Heart right ventricle (tissue), 16 donors: ENCODE measurements at places on chromosomes 3 and 15.

DNA sequence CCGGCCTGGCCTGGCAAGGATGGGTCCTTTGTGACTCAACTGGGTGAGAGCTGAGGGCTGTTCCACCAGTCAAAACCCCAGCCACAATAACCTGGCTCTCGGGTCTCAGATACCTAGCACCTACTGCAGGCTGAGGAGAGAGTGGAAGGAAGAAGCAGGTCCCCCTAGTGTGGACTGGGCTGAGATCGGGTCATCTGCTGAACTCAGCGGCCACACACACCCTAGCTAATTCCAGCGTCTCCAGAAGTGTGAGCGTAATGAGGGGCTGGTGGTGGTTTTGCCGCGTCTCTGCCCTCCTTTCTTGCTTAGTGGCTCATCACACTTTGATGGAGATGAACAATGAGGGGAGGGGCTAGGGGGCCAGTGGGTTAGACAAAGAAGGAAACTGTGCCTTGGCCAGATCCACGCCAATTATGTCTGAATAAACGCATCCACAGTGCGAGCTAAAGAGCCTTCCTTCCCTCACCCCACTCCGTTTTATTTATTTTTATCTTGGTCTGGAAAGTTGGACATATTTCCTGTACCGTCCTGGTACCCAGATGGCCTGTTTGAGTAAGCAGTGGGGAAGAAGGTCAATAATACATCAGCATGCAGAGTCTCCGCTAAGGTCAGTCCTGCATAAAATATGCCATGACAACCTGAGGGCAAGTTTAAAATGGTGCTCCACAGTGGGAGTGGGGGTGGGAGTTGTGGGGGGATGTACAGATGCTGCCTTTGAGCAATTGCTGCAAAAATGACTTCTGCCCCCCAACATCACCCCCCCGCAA, 370.0 kb downstream of the WDR72 start:
- no peak for DNase-seq

DNA sequence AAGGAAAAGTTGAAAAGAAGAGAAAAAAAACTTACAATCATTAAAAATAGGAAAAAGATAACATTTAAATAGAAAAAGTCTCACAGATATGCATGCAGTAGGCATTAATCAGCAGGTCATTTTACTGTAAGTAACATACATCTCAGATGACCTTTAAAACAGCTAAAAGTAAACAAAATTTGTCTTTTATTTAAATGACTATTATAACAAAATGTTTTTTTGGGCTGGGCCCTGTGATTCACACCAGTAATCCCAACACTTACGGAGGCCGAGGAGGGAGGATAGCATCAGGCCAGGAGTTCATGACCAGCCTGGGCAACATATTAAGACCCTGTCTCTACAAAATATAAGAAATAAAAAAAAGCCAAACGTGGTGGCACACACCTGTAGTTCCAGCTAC, 14.7 kb downstream of the IQGAP1 start:
- no peak for DNase-seq

DNA sequence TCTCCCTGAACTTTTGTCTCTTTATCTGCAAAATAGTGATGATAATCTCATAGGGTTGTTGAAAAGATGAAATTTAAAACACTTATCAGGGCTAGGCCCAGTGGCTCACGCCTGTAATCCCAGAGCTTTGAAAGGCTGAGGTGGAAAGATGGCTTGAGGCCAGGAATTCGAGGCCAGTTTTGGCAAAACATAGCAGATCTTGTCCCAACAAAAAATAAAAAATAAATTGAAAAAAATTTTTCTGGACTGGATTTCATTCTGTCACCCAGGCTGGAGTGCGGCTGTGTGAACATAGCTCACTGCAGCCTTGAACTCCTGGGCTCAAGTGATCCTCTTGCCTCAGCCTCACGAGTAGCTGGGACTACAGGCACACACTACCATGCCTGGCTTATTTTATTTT, 29.6 kb downstream of the LMLN start:
- no peak for DNase-seq

DNA sequence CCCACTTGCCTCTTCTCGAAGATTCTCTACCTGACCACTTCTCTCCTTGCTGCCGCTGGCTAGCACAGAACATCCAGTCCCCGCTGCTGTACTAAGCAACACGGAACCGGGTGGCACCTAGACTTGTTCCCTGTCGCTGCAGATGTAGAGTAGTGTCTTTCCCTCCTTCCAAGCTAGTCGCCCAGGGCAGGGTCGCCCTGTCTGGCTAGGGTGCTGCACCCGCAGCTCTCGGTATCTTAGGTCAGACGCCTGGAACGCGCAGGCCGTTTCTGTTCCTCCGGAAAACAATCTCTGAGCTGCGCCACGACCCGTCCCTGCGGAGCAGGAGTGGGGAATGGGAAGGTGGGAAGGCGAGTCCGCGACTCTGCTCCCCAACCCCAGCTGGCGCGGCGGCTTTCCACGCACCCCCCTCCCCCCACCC, 758 bp upstream of the SNX33 start:
- DNase-seq, result no peak

DNA sequence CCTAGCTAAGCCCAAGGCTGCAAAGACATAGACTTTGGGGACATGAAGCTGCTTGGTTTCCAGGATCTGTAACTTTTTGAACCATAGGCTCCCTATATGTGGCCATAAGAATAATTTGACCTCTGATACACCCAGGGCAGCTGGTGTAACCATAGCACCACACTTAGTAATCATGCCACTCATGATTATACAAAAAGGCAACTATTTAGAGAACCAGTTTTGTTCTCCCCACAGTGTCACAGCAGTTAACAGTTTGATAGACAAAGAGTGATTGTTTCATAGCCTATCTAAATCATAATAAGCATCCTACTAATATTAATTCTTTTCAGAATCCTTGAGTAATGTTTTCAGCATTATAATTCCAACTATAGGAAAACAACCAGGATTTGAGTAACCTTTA, 334.9 kb downstream of the NEK10 start:
- DNase-seq, result no peak

DNA sequence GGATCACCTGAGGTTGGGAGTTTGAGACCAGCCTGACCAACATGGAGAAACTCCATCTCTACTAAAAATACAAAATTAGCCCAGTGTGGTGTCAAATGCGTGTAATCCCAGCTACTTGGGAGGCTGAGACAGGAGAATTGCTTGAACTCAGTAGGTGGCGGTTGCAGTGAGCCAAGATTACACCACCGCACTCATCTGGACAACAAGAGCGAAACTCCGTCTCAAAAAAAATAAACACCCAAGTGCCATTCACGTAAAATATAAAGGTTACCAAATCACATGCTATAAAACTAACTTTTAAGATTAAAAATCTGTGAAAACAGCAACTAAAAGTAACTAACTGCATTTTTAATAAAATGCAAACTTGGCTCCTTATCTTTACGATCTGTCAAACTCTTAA, 8.9 kb downstream of the TRIM59 start:
- no peak for DNase-seq

GRCh38 chr15:82538961-82539690, 1.1 kb downstream of the RPS17 start:
- DNase-seq, result no peak

- no peak for DNase-seq
These were observed 51.5 kb upstream of the SLCO2A1 start for GRCh38 chr3:134081211-134081610.

DNA sequence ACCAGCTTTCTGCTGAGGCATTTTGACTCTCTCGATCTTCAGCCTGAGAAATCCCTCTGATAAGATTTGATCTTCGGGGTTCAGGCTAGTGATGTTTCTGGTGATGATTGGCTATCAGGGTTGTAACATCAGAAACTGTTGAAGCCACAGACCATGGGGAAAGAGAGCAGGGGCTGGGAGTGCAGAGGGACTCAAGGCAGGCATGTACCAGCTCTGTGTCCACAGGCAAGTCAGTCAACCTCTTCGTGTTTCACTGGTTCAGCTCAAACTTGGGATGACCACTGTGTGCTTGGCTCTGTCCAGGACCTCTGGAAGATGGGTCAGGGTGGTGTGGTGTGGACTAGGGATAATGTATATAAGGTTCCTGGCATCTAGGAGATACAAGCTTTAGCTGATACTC, 116.5 kb downstream of the EEFSEC start:
- DNase-seq, result no peak

DNA sequence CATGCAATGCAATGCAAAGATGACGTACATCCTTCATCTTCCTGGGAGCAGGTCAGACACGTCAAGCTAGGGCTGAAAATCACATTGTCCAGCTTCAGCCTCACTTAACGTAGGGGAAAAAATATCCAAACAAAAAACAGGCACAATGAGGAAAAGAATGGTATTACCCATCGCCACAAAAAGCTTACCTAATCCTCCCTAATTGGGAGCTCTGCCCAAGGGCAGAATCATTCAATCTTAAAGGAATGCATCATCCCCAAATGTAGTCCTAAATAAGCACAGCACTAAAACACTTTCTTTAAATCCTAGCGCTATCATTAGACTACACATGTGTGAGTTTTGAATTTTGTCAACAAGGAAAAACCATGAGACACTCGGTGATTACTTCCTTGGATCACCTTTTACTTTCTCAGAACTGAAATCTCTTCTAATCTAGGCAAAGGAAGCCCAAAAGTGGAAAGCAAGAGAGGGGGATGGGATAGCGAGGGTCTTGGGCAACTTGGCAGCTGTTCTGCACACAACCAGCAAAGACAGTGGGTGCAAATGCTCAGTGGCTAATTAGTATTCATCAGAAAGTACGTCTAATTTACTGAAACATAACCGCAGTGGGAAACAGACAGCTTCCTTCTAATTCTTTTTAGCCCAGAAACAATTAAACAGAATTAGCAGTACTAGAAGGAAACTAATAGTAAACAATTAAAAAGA, 87.4 kb downstream of the ADAMTS9 start:
- no peak for DNase-seq
